CD4-positive, alpha-beta T cell treated with Interleukin-17A for 1 hour (primary cell): ENCODE measurements at places on chromosomes 6 and 20.

DNA sequence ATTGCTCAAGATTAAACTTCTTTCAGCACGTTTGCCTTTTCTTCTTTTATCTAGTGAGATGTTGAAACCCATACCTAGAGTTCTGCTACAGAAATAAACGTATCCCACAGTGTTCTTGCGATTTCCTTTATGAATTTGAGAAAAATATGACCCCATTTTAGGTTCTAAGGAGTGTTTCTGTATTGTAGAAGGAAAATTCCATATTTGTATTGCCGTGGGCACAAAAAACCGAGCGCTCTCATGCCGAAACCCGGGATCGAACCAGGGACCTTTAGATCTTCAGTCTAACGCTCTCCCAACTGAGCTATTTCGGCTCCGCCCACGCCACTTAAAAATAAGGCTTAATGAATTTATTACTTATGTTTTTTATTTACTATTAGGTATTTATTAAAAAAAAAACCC lies 23.7 kb downstream of the ZNF311 start:
- DNase-seq: peak; percentile 89

DNA sequence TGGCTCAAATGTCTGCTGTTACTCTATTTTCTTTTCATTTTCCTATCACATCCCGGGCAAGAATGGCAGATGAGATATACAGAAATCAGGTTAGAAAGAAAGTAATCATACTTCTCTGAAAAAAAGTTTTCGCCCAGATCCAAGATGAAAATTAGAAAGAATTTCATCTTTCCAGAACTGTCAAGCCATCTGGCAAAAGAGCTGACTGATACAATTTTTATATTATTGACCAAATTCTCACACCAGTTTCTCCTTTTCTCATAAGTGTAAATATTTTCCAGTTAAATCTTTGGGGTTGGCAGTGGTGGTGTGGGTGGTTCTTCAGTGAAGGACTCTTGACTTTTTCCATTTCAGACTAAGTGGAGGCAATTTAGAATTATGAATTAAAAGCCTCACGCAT lies 371.9 kb downstream of the CD83 start:
- DNase-seq: no peak

GRCh38 chr20:199996-200395 lies 10.5 kb upstream of the DEFB128 start:
- no peak for DNase-seq

DNA sequence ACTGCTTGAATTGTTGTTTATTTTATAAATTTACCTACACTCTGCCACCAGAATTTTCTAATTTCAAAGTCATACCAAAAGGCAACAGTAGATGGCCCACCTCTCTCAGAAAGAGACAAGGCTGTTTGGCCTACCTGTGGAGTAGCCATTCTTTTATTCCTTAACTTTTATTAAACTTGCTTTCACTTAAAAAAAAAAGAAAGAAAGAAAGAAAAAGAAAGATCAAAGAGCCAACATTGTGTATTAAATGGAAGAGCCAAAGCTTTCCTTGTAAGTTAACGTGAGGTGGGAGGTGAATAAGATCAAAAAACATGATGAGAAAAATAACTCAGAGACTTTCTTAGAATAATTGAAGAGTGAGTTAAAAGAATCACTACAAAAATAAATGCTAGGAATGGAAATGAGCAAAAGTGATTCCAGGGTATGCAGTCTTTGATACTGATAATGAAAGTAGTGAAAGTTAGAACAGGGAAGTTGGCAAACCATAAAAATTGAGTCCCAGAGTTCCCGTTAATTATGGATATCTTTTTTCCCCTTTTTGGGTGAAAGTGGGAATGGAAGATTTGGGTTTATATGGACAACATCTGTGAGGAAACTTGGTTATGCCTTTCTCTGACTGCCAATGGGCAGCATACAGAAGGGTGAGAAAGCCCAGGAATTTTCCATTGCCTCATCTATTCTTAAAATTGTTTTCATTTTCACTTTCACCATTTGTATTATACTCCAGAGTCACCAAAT lies 35.9 kb upstream of the MYB start:
- DNase-seq: peak; percentile 62

DNA sequence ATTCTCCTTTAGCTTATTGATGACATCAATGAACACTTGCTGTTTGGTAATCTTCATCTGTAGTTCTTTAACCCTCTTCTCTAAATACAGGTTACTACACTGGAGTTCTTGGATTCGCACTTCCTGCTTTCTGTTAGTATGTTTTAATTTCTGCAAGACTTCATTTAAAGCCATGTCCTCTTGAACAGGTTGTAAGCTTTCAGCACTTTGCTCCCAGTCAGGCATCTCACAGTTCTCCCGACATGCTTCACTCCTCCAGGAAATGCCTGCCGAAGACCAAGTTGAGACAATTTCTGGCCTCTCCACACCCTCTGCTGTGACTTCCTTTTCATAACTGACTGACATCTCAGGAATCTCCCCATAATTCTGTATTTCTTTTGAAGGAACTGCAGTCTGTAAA lies 15.8 kb downstream of the CAGE1 start:
- DNase-seq: no peak

DNA sequence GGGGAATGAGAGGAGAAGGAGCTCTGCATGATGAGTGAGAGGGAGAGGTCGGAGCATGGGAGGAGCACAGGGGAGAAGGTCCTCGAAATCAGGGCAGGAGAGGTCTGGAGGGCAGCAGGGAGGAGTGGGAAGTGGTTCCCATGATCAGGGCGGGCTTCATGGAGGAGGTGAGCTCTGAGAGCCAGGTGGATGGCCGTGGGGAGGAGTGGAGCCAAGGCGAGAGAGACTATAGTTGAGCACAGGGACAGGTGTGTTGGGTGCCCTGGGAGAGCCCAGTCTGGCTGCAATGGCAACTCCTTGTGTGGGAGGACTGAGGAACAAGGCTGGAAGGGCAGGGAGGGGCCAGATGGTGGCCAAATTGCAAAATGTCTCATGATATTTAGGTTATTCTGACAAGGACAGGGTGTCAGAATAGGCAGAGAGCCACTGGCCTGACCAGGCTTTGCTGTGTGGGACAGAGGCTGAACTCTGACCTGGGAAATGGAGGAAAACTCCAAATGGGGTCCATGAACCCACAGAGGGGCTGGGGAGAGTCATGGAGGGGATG lies 21.4 kb downstream of the TTBK1 start:
- no peak for DNase-seq

DNA sequence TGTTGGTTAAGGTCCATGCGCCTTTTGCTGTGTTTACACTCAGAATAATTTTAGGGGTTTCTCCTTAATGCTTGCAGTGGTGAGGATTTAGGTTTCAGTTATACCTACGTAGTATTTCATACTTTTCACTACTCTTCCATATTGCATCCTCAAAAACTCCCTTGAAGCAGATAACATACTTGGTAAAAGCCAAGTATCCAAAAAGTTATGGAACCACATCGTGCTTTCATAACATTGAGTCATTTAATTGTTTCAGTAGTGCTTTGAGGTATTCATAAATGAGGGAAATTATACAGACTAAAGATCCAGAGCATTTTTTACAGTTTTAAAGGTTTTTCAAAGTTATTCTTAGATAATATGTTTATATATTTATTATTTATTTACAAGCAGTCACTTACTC lies 4.0 kb upstream of the ATXN1 start:
- no peak for DNase-seq

DNA sequence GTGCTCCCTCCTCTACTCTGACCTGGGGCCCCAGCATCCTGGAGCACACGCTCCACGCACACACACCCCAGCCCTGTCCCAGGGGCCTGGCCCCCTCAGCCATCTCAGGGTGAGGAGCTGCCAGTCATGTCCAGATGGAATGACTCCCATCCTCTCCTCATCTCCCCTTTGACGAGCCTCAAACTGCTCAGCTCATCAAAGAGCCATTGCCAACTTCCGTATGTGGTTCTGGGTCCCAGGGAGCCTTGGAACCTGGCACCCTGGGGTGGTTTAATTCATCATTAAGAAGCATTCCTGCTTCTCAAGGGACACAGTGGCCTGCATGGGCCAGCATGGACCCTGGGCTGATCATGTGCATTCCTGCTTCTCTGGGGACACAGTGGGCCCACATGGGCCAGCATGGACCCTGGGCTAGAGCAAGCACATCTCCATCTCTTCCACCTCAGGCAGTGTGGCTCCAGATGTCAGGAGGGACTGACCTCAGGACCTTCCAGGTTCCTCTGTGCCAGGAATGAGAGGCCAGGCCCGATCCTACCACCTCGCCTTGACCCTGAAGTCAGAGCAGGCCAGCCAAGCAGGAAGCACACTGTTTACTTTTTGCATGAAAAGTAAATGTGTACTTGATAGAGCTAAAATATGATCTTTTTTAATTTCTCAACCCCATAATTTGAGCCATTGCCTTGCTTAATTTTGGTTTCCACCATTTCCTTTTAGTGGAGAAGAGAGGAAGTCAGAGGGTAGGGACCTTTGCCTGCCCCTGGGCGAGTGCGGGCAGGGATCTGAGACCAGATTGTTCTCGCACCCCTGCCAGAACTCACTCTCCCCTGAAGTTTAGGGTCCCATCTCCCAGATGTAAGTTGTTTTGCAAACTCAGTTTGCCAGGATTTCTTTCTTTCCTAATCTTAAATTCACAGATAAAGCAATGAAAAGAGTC lies 26.1 kb downstream of the SPATA2 start:
- no peak for DNase-seq

- no peak for DNase-seq
These were observed 41.9 kb downstream of the PLEKHG1 start for GRCh38 chr6:150641398-150642139.
